ENCODE measurements at places on chromosomes 3 and 15. TPM values are rescaled to one million over a fixed set of nuclear protein-coding genes. Genes with fewer than 3 reads are reported as not detected.

GRCh38 chr15:77499087-77499760 lies 78.5 kb downstream of the HMG20A start:
- no peak for DNase-seq

- DNase-seq, result no peak
These were observed 528.8 kb downstream of the UNC13C start for GRCh38 chr15:54506977-54507524.

DNA sequence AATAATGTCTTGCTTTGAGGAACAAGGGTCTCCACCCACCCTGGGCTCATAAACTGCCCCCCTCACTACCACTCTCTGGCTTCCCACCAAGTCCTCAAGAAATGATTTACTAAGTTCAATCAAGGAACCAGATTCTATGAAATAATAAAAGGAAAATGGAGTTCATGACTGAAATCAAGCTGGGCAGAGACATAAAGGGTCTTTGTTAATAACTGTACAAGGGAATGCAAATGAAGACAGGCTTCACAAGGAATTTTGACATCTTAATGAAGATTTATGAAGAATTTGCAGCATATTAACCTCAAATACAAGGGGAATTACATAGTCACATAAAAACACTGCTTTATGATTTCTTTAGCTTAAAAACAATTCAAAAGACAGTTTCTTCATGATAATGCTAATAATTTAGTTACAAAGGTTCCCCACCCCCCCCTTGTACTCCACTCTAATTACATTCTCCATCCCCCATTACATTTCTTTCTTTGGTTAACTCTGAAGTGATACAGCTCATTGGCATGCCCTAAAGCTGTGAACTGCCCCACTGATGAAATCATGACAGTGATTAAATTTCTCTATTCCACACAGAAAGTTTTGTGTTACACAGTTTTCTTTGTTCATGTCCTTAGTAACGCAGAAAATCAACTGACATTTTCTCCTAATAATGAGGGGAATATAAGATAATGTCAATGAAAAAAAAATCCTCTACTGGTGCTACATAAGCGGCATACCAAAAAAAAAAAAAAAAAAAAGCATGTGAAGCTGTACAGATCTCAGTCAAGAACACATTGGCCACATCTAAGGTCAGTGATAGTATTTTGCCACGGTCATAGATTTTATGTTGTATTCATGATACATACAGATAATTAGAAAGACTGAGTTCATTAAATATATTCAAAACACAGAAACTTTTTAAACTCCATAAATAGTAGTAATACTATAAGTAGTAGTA lies 54.4 kb downstream of the WWTR1 start:
- DNase-seq, result no peak

SEMA6D gene
- not detected for total RNA-seq

GRCh38 chr3:173793963-173794362 lies 396.4 kb downstream of the NLGN1 start:
- DNase-seq, result no peak

DNA sequence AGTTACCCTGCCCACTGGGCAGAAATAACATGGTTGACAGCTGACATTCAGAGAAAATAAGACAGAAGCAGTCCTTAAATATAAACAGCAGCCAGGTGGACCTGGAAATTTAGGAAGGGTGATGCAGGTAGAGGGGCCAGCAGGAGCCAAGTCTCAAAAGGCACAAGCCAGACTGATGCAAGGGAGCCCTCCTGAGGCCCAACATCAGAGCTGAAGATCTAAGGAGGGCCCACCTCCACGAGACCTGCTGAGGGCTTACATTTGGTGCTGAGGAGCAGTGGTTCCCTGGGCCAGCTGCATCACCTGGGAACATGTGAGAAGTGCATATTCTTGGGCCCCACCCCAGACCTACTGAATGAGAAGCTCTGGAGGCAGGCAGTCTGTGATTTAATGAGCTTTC lies 105.5 kb upstream of the TRIM42 start:
- no peak for DNase-seq

LARP6 gene
- not detected for total RNA-seq

GRCh38 chr3:145190138-145190537 lies 970.8 kb downstream of the PLOD2 start:
- DNase-seq, result no peak

DNA sequence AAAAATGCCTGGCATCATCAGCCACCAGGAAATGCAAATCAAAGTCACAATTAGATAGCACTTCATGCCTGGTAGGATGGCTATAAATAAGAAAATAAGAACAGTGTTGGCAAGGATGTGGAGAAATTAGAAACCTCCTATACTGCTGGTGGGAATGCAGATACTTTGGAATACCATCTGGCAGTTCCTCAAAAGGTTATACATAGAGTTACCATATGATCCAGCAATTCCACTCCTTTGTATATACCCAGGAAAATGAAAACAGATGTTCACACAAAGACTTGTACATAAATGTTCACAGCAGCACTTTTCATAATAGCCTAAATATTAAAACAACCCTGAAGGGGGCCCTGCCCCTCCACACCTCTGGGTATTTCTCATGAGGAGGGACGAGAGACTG lies 13.7 kb downstream of the ACSBG1 start:
- no peak for DNase-seq
